ENCODE measurements at places on chromosomes 7 and 10.

GRCh38 chr10:110827410-110827809 is 44.3 kb upstream of the PDCD4 start:
- DNase-seq = no peak

- no peak for DNase-seq
Observed at GRCh38 chr10:21515361-21516241, 9.9 kb downstream of the SKIDA1 start.

DNA sequence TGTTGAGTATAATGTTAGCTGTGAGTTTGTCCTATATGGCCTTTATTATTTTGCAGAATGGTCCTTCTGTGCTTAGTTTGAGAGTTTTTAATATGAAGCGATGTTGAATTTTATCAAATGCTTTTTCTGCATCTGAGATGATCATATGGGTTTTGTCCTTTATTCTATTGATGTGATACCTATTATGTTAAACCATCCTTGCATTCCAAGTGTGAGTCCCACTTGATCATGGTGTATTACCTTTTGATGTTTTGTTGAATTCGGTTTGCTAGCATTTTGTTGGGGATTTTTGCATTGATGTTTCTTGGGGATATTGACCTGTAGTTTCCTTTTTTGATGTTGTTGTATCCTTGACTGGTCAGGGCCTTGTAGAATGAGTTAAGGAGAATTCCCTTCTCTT is 166.4 kb downstream of the MLLT10 start:
- DNase-seq = no peak

GRCh38 chr7:64946772-64947171 is 43.7 kb downstream of the ZNF273 start:
- DNase-seq = no peak

GRCh38 chr10:122147663-122148062 is 123.4 kb upstream of the BTBD16 start:
- DNase-seq = no peak

- DNase-seq = no peak
Observed at GRCh38 chr10:31401287-31401686, 82.3 kb downstream of the ZEB1 start.

GRCh38 chr10:66877361-66877760 is 48.5 kb upstream of the LRRTM3 start:
- no peak for DNase-seq

DNA sequence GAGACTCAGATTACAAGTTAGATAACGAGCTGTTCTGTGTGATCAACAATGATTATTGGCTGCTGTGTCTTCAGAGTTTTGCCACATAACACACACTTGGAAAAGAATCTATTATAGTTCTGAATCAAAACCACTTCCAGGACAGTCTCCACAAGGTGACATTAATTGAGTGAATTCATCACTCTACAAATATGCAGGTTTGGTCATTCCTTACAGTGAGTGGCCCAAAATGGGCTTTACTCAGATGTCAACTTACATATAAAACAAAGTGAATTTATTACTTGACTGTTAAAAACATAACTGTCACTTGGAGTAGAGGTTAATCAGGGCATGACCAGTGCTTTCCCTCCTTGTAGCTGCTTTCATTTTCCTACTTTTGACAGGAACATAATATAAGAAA is 984.3 kb downstream of the REEP3 start:
- DNase-seq = no peak

DNA sequence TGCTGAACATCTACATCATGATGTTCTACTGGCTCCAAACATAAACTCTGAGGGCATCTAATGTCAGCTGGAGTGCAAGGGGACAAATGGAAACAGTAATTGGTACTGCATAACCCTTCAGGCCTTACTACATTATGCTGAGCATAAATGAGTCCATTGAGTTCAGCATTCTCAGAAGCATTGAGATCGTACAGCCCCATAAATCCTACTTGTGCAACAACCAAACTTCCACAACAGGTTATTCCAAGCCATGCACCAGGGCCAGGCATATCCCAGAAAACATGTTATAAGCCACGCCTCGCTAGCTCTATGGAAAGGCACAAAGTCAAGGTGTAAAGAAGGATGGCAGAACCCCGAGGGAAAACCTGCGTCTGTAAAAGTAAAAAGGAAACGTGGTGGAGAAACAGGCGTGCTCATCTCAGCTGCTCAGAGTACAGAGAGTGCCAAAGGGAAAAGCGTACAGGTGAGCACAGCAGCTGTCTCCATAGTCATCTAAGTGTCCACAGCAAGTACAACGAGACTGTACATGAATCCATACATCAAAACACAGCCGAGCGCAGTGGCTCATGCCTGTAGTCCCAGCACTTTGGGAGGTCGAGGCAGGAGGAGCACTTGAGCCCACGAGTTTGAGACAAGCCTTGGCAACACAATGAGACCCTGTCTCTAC is 124.6 kb downstream of the PARD3 start:
- DNase-seq = no peak

- DNase-seq = no peak
Observed at GRCh38 chr7:106070567-106071254, 41.4 kb downstream of the SYPL1 start.

DNA sequence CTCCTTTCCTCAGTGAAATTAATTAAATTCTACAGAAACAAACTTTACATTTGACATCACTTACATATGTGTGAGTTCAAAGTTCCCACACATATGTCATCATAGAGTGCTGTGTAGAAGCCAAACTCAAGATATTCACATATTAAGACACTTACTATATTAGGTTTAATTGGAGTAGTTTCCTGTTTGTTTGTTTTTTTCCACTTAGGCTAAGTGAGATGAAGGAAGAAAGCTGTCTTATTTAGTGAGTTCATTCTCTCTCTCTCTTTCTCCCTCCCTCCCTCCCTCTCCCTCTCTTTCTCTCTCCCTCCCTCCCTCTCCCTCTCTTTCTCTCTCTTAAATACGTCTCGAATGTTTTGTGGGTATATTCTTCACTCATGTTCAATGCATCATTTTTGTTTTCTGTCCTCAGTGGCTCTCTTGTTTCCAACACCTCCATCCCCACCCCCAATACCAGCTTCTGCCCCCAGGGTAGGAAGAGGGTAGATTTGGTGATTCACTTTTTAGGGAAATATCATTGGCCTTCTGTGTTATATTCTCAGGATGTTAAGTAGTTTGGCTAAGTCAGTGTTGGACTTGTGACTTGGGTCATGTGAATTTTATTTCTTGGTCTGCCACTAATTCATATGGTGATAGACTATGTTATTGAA is 262.0 kb downstream of the FRMD4A start:
- no peak for DNase-seq

GRCh38 chr10:5959581-5960069 is 17.7 kb downstream of the IL15RA start:
- DNase-seq = no peak

- DNase-seq = no peak
Observed at GRCh38 chr7:24555719-24556118, 17.5 kb upstream of the PALS2 start.

DNA sequence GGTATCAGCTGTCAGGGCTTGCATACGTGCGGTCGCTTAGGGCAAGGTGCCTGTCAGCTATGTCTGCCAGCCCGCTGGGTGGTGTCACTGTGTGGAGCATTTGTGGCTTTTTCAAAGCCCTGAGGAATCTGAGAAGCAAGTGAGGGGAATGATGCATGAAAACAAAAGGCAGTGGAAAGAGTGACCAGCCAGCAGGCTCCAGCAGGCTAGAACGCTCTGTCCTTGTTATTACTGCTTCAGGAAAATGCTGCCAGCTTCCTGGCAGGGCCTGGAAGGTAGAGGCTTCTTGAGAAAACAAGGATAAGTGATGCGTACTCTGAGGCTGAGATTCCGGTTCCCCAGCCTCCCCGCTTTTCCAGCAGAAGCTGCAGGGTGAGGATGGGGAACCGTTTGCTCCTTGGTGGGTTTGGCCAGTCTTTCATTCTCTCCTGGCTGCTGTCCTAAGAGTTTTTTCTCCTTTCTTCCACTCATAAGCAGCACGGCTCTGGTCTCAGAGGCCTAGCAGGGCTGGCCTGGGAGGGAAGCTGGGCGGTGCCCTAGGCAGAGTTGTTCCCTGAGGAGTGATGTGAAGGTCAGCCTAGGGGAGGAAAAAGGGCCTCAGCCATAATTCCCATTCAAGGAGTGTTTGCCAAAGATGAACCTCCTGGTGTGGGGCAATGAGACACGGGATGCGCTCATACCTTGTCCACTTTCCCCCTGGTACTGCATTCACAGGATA is 42.8 kb upstream of the MKLN1 start:
- no peak for DNase-seq

DNA sequence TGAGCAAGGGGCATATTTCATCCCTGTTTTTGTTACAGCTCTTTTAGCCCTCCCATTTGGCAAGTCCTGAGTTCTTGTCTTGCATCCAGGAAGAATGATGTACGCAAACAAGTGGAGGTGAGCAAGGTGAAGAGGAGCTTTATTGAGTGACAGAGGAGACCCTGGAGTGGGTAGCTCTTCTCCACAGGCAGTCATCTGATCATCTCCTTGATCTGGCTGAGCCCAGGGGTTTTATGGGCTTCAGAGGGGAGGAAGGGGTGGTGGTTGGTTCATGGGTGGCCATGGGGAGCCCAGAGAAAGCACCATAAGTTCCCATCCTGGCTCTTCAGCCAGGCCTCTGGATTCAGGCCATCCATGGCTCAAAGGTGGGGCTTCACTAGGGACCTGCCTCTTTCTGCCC is 21.9 kb downstream of the STEAP1 start:
- DNase-seq = no peak

- no peak for DNase-seq
Observed at GRCh38 chr7:42831006-42831717, 80.7 kb downstream of the C7orf25 start.

DNA sequence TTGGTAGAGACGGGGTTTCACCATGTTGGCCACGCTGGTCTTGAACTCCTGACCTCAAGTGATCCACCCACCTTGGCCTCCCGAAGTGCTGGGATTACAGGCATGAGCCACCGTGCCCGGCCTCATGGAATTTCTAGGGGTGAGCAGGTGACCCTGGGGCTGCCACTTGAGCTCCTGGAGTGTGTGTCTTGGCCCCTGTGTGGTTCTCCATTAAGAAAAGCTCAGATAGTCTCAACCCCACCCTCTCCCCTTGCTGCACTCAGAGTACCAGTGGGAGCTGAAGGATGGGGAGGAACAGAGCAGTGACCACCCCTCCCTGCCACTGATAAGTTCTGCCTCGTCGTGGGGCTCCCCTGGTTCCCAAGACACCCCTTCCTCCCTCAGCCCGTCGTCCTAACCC is 45.3 kb downstream of the RCC1L start:
- DNase-seq = no peak

DNA sequence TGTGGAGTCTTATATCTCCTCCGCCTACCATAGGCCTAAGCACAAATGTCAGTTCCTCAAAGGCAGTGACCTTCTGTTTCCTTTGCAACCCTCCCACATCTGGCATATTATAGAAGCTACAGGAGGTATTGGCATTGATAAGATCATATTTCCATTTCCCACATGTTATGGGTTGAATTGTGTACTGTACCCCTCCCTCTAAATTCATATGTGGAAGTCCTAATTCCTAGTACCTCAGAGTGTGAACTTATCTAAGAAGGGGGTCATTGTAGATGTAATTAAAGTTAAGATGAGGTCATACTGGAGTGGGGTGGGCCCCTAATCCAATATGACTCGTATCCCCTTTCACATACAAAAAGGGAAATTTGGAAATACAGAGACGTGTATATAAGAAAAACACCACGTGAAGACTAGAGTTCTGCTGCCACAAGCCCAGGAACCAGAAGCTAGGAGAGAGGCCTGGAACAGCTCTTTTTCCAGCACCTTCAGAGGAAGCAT is 6.1 kb upstream of the LAMB4 start:
- no peak for DNase-seq

GRCh38 chr7:52670608-52671225 is 364.7 kb upstream of the POM121L12 start:
- DNase-seq = no peak

GRCh38 chr10:127157506-127158200 is 38.7 kb downstream of the INSYN2A start:
- no peak for DNase-seq

DNA sequence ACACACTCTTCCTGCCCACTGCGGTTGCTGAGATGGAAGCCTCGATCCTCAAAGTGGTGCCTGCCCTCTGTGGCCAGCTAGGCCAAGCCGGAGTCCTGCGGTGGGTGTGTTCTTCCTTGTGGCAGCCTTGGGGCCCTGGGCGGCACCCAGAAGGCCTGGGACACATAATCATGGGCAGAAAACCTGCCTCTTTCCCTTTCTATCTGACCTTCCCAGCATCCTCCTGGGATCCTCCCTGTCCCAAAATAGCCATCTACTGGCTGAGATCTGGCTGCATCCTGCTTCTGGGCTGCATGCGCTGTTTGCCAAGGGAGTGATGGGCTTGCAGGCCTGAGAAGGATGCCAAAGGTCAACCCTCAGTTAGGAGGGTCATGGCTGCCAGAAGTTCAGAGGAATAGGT is 23.9 kb downstream of the COL13A1 start:
- DNase-seq = no peak

- DNase-seq = no peak
Observed at GRCh38 chr10:95324436-95325268, 33.8 kb upstream of the PDLIM1 start.

DNA sequence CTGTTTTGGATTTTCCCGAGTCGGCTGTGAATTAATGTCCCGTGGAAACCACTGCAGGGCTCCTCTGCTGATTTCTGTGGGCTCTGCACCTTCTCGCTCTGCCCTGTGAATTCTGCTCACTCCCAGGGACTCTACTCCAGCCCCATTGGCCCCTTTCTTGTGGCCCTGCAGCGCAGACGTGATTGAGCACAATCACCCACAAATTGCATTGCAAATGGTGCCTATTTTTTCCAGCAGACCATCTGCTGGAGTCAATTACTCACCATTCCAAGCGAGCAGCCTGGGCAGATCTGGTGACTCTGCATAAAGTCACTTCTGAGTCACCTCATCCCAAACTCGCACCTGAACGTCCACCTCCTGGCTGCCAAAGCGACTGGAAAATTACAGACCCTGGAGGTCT is 235.8 kb downstream of the PAXIP1 start:
- no peak for DNase-seq

GRCh38 chr7:142642316-142642715 is 107.0 kb upstream of the PRSS1 start:
- no peak for DNase-seq

DNA sequence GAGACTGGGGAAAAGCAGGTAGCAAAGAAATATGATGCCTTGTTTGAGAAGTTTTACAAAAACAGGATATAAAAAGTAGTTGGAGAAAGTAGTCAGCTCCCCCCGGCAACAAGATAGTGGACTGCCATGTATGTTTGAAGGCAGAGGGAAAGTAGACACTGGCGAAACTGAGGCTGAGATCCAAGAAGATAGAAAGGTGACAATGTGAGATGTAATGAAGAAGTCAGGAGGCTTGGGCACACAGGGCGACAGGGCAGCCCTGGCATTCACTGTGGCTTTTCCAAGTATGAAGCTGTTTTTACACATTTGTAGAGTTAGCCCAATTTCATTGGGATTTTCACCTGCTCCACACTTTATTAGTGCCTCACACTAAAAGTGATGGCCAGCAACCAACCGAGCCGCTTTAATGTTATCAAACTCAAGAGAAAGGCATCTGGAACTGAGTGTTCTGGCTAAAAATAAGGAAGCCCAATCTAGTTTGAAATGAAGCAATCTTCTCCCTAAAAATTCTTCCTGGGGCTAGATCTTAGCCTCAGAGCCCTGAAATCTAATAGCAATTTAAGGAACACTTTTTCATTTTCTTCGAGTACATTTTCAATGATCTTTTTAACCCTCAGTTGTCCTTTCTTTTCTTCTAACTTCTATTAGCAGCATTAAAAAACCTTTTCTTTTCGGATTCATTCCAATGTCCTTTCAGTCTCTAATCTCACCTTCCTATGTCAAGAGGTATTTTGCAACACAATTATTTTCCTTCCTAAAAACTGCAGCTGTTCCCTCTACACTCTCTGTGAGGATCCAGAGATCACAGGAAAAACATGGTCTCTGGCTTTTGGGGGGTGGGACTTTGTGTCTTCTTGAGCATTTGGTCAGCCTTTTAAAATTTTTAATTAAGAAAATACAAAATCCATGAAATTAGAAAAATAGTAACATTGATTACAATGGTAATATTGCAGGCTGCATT is 108.0 kb downstream of the RNLS start:
- no peak for DNase-seq
